ENCODE measurements at places on chromosomes 12 and 14.
A peak's percentile ranks its signal among the peaks of the same experiment; 100 is the strongest.

GRCh38 chr14:101501858-101502615 is 59.3 kb upstream of the DIO3 start:
- DNase-seq: no peak

DNA sequence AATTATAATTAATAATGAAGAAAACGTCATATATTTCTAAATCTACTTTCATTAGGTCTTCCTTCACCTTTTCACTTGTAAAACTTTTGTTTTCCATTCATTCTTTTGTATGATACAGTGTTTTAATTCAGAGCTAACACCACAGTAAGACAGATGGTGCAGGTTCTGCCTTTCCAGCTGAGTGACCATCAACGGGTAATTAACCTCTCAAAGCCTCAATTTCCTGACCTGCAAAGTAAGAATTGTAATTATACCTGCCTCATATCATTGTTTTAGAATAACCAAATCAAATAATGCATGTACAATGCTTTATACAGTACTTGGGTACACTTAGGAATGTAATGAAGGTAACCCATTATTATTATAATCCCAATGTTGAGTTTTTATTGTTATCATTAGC is 157.6 kb downstream of the FOXA1 start:
- DNase-seq: no peak

GRCh38 chr12:51028126-51028812 is 2.1 kb upstream of the SLC11A2 start:
- peak; percentile 81 for DNase-seq

DNA sequence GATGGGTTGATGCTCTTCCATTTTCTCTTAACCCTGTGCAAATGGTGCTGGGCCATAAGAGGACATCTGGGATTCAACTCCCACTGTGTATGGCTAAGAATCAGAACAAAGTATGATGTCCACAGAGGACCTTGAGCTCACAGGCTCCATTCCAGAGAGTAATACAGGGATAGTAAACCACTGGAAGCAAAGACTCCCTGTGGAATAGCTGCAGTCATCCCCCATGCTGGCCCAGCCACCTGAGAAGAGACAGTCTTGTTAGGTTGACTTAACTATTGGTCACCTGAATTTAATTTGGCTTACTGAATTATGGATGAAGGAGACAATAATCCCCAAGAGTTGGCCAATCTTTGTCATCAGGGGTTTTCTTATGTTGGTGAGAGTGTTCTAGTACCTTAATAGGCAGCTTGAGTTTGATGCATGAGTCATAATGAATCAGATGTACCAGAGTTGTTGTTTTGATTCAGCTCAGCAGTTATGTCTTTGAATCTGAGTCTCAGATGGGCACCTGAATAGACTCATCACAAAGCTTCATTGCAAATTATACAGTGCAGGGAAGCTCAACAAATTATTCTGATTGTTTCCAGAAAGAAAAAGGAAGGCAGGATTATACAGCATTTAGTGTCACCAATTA is 122.7 kb downstream of the SSPN start:
- peak; percentile 79 for DNase-seq

DNA sequence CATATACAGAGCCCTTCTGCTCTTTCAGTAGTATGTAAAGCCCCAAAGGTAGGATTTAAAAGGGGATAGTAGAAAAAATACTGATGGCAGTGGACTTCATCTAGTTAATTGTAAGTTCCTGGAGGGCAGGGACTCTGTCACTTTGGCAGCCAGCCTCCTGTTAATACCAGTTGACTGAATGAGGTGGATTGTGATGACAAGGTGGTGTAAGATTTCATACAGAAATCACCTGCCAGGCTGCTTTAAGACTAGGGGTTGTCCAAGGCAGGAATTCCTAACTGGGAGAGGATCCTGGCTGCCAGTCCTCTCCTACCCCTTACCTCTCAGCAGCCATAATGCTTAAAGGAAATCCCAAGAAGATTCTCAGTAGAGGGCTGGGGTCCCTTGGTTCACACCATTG is 7.3 kb downstream of the DYRK2 start:
- DNase-seq: no peak
